Hematopoietic multipotent progenitor cell treated with erythropoietin and hydrocortisone succinate and interleukin-3 and kit ligand, for 4 days (in vitro differentiated cells): ENCODE measurements at places on chromosomes 3 and 15.

DNA sequence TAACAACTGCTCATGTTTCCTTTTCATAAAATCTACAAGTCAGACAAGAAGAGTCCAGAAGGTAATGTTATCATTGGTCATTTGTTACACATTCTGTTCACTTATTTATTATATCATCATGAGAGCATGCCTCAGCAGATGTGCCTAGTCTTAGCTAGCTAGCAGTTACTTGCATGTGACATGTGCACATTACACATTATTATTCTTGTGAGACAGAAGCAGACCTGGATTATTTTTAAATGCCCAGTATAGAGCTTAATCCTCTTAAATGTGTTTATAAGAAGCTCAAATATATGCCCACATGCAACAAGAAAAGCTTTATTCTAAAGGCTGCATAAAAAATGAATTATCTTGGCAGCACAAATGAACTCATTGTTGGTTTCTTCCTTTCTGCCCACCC is 12.6 kb downstream of the YEATS2 start:
- peak; percentile 10 for DNase-seq

GRCh38 chr3:18559331-18559842 is 134.2 kb upstream of the SATB1 start:
- peak; percentile 76 for DNase-seq

DNA sequence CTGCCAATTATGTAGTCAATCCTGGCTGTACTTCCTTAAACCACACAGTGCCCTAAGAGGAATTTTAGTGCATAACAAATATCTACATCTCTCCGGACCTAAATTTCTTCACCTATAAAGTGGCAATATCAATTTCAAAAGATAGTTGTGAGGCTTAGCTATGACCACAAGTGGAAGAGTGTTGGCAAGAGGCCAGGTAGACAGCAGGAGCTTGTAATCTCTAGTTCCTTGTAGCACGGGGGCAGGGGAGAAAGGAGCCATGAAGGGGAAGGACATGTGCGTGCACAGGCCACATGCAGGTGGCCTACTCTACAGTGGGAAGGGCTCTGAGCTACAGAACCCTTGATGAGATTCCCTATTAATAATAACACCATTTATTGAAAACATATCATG is 269.7 kb downstream of the ABHD5 start:
- peak; percentile 77 for DNase-seq

GRCh38 chr15:70323111-70323851 is 225.6 kb upstream of the TLE3 start:
- no peak for DNase-seq

DNA sequence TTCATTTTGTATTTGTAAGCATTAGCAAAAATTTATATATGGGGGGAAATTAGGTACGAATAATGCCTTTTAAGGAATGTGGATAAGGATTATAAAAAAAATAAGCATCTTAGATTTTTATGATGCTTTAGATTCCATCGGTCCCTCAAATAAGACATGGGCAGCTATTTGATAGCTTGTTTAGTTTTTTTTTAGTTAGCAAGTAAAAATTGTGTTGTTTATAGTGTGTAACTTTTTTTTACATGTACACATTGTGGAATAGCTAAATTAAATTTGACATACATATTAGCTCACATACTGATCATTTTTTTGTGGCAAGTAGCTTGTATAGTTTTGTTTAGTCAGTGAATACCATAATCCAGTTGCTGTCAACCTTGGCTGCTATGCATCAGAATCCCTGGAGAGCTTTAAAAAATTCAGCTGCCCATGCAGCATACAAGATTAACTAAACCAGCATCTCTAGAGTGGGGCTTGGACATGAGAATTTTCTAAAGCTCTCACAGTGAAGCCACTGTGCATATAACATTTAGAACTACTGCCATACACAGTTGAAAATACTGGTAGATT is 53.9 kb downstream of the TMOD3 start:
- DNase-seq: no peak

DNA sequence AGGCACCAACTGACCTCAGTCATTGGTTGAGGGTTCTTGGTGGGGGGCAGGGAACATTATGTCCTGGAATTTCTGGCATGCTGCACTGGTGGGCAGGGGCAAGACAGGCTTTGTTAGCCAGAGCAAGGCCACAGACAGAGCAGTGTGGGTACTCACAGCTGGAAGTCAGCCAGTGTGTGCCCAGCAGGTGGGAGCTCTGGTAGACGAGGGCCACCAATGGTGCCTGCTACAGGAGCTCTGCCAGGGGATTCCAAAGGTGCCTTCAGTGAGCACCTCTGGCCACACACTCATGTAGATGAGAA is 31.3 kb downstream of the CYP8B1 start:
- DNase-seq: no peak

DNA sequence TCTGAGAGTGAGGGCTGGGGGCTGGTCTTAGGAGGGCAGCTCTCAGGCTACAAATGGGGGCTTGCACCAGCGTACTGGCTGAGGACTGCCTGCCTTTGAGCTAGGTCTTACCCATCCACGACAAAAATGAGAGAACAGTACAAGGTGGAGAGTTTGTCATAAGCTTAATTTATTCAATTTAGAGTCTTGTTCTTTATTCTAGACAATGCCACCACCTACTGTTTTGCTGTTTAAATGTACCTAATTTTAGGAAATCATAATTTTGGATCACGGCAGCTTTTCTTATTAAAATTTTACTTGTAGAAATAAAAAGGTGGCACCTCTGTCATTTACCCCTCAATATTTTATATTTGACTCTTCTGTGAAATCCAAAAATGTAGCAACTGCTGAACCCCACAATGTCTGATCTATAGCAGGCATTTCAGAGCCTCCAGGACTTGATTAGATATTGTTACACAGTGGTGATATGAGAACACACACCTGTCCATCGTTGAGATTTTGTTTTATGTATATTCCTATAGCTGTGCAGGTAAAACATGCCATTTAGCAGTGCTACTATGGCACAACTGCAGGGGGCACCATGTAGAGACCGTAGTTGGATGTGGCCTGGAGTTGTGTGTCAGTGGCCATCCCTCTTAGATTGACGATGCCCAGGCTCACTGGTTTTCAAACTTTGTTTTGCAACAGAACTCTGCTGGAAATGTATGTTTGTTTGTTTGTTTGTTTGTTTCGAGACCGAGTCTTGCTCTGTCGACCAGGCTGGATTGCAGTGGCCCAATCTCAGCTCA is 88.6 kb downstream of the SLCO3A1 start:
- peak; percentile 63 for DNase-seq

GRCh38 chr15:85785887-85786780 is 8.6 kb downstream of the KLHL25 start:
- no peak for DNase-seq

- DNase-seq: peak; percentile 84
These were observed 45.0 kb downstream of the SUCNR1 start for GRCh38 chr3:151918253-151919029.

DNA sequence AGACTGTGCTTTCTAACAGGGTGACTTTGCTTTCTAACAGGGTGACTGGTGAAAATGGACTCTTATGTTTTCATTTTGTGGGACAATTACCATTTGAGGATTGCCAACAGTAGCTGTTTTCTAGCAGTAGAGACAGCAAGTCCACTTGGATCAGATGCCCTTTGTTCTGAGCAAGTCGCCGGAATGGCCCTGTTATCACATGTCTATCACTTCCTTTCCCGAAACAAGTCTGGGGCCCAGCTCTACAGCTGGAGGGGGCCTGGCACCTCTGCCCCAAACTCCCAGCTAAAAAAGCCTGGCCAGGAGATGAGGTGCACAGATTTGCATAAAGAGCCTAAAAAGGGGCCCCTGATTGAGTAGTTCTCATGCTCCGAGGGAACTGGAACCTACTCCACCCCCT is 44.6 kb downstream of the THBS1 start:
- DNase-seq: no peak

- no peak for DNase-seq
These were observed 101.3 kb downstream of the LRRK1 start for GRCh38 chr15:101020451-101020850.

GRCh38 chr3:116433552-116433951 is 11.7 kb downstream of the LSAMP start:
- no peak for DNase-seq

- peak; percentile 70 for DNase-seq
These were observed 30.8 kb upstream of the MAP3K13 start for GRCh38 chr3:185332026-185332735.

GRCh38 chr15:25933456-25934158 is 70.5 kb upstream of the ATP10A start:
- peak; percentile 84 for DNase-seq

DNA sequence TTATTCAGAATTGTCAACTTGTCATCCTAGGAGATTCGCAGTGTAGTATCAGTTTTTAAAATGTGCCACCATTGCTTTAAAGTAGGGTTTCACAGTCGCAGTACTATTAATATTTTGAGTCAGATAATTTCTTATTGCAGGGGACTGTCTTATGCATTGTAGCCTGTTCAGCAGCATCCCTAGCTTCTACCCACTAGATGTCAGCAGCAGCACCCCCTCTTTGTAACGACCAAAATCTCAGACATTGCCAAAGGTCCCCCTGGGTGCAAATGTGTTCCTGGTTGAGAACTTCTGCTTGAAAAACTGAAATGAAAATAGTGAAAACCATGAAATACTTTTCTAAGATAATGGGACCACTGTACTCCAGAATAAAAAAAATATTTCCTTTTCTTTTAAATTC is 474.8 kb downstream of the CNTN3 start:
- DNase-seq: no peak

DNA sequence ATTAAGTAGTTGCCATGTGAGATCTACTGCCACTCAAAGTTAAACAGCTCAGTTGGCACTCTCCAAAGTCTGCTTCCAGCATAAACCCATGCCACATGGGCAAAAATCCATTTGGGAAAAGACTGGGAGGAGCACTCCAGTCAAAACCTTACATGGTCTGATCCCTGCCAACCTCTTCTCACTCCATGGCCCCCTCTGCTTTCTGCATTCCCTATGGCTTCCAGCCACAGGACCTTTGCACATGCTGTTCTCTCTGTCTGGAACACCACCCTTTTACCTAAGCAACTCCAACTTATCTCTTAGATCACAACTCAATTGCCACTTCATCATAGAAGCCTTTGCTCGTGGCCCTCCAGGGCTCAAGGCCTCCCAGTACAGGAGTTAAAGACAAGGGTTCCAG is 70.4 kb upstream of the WNT5A start:
- no peak for DNase-seq

GRCh38 chr3:105375750-105376511 is 9.2 kb downstream of the ALCAM start:
- no peak for DNase-seq

GRCh38 chr15:97461226-97461625 is 499.3 kb upstream of the ARRDC4 start:
- DNase-seq: no peak

DNA sequence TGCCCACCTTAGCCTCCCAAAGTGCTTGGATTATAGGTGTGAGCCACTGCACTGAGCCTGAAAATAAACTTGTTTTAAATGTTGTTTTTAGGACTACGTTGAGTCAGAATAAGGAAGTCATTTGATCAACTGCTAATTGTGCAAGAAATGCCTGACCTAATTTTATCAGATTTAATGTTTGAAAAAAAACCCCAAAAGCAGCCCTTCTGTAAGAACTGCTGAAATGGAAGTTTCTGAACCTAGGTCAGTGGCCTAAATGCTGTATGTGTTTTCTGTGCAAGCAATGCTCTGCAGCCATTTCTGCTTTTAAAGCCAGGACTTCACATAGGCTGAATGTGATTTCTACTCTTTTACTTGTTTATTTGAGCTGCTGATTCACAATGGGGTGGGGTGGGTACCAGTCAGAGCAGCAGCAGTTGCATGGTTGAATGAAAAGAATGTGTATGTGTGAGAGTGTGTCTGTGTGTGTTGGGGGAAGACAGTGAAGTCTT is 6.6 kb downstream of the GPX1 start:
- DNase-seq: peak; percentile 86

DNA sequence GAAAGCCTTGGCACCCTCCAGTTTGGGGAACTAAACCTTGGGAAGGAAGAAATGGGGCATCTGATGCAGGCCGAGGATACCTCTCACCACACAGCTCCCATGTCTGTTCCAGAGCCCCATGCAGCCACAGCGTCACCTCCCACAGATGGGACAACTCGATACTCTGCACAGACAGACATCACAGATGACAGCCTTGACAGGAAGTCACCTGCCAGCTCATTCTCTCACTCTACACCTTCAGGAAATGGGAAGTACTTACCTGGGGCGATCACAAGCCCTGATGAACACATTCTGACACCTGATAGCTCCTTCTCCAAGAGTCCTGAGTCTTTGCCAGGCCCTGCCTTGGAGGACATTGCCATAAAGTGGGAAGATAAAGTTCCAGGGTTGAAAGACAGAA is 7.7 kb downstream of the MAP1A start:
- no peak for DNase-seq

DNA sequence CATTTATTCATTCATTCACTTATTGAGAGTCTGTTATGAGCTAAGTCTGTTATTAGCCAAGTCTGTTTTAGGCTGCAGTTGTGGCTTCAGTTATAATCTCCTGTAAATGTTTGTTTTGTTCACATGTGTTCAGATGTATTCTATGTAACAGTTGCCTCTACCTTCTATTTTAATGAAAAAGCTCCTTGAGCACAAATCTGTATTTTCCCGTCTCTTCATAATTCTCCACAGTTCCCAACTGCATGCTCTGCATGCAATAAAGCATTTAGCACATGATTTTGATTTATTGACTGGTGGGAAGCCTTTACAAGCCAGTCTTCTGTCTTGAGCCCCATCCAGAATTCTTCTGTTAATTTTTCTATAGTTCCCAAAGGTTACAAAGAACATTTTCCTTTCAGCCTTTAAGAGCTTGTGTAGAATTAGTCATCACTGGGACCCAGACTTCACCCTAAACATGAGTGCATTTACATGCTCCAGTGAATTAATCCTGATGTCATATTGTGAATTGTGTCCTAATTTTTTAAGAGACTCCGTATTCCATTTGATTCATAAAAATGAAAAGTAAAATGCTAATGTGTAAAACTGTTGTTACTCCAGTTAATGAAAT is 122.3 kb upstream of the NR2E3 start:
- DNase-seq: no peak

GRCh38 chr3:156455839-156456238 is 99.1 kb downstream of the SSR3 start:
- no peak for DNase-seq

DNA sequence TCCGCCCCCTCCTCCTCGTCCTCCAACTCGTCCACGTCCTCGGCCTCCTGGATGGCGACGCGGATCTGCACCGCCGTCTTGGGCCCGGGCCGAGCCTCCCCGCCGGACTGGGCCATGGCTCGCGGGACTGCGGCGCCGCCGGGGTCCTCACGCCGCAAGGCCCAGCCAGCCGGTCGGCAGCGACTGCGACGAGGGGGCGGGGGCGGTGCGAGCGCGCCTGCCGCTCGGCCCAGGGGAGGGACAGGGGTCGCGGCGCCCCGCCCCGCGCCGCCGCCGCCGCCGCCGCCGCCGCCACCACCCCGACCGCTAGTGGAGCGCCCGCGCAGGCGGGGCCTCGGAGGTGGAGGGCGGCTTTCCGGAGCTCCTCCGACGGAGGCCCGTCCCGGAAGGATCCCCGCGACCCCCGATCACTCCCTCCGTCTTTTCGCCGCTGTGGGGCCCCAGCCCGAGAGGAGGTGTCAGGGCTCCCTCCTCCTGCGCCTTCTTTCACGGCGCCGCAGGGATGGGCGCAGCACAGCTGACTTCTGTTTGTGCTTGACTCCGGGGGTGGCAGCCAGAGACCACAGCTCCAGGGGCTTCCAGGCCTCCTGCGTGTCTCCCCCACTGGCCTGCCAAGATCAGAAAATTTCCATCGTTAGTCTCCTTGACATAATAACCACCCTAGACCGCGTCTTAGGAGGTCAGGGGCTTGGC is at the start of gene LARP6:
LARP6 (minus strand) TSS at position 185 of the 693 bp plus-strand sequence; CDS start at position 116, 69 bp downstream.
- DNase-seq: peak; percentile 26

GRCh38 chr3:85041562-85042055 is 82.8 kb downstream of the CADM2 start:
- DNase-seq: no peak
